Neural cell (in vitro differentiated cells): ENCODE measurements at places on chromosomes 13 and 19. TPM values are rescaled to one million over a fixed set of nuclear protein-coding genes. Genes with fewer than 3 reads are reported as not detected.

Gene KLK11
- polyA plus RNA-seq, result not detected in 2 replicates

Gene PROZ
- polyA plus RNA-seq, result not detected in 2 replicates

Gene PEX11G
- polyA plus RNA-seq, result 1.2 and 1.3 TPM in 2 replicates

Gene PIK3R2
- 14.8 and 19.1 TPM in 2 replicates for polyA plus RNA-seq

Gene CLEC17A
- not detected in 2 replicates for polyA plus RNA-seq

Gene DCT
- polyA plus RNA-seq, result 0.14 TPM in 1 of 2 replicates, not detected in the other

Gene RGCC
- not detected in 2 replicates for polyA plus RNA-seq

Gene SMIM24
- not detected in 2 replicates for polyA plus RNA-seq

Gene ALOX5AP
- not detected in 2 replicates for polyA plus RNA-seq

Gene CAMSAP3
- 17.0 and 22.5 TPM in 2 replicates for polyA plus RNA-seq

Gene CGB2
- not detected in 2 replicates for polyA plus RNA-seq

Gene HIPK4
- polyA plus RNA-seq, result not detected in 2 replicates

Gene COX6B2
- polyA plus RNA-seq, result 0.17 TPM in 1 of 2 replicates, not detected in the other

Gene BABAM1
- 123 and 132 TPM in 2 replicates for polyA plus RNA-seq

Gene COL5A3
- 0.11 TPM in 1 of 2 replicates, not detected in the other for polyA plus RNA-seq

Gene MAP1S
- 5.8 and 14.0 TPM in 2 replicates for polyA plus RNA-seq

Gene SLC25A41
- 3.8 and 4.2 TPM in 2 replicates for polyA plus RNA-seq

Gene NLRP11
- not detected in 2 replicates for polyA plus RNA-seq

Gene S1PR4
- polyA plus RNA-seq, result not detected in 2 replicates
